ENCODE measurements at places on chromosomes 6 and 20.

GRCh38 chr6:103516336-103516735, 1343.4 kb downstream of the HACE1 start:
- no peak for DNase-seq

GRCh38 chr20:62702895-62703852, 5.5 kb upstream of the NTSR1 start:
- no peak for DNase-seq

GRCh38 chr20:5159928-5160327, 33.1 kb downstream of the CDS2 start:
- DNase-seq = no peak

DNA sequence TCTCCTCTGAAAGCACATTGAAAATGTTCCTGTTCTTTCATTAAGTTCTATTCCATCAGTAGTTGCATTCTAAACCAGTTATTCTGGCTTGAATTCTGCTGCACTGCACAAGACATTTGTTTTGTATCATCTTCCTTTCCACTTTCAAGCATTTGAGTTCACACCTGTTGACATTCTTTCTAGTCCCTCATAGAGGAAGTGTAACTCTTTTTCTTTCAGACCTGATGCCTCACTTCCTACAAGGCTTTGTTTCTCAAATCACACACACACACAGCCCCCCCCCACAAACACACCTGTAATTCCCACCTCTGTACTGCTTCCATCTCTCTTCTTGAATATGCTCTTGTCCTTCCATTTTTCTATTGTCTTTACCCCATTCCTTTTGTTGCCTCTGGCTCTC, 50.9 kb downstream of the CCN2 start:
- DNase-seq = no peak

GRCh38 chr6:104896914-104897313, 37.2 kb upstream of the HACE1 start:
- no peak for DNase-seq

DNA sequence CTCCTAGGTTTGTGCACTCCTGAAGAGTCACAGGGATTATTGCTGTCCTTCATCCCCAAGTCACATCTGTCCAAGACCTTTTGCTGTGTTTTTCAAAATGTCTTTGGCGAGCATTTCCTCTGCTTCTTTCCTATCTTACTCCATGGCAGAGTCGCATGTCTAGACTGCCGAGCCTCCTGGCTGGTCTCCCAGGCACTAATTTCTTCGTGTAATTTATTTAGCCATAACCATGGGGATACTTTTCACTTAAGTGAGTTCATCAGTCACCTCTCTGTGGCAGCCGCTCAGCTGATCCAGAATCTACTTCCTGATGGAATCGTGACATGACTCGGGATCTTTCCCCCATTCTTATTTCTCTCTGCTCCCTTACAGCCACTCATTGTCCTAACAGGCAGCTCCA, 25.8 kb downstream of the ADGRF5 start:
- DNase-seq = no peak

GRCh38 chr6:79614326-79615305, 16.5 kb upstream of the SH3BGRL2 start:
- DNase-seq = no peak

- DNase-seq = no peak
These were observed 21.3 kb upstream of the TMEM14A start for GRCh38 chr6:52649536-52650160.

GRCh38 chr20:43541214-43541613, 17.6 kb upstream of the SGK2 start:
- DNase-seq = no peak

DNA sequence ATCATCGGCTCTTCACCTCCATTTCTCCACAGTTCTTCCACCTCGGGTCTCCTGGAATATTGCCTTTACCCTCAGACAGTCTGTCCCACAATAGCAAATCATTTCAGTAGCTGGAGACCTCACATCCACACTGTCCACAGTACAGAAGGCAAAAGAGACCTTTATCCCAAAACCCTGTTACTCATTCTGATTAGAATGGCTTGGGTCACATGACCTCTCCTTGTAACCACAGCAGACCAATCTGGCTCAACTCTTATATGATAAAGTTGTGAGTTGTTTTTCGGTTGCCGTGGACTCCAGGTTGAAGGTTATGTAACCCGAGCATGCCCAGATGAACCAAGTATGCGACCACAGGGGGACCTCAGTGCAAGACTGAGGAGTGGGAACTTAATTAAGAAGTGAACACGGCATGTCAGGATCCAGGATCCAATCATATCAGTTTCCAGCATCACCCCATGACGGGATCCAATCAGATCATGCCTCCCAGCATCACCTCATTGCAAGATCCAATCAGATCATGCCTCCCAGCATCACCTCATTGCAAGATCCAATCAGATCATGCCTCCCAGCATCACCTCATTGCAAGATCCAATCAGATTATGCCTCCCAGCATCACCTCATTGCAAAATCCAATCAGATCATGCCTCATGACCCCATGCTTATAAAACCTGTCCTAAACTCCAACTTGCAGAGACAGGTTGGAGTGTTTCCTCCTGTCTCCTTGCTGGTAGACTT, 68.7 kb downstream of the LY86 start:
- no peak for DNase-seq

- DNase-seq = no peak
These were observed 174.0 kb upstream of the TSHZ2 start for GRCh38 chr20:52798124-52798523.

- no peak for DNase-seq
These were observed 14.6 kb downstream of the TJAP1 start for GRCh38 chr6:43491750-43492661.

GRCh38 chr20:19633985-19634384, 124.1 kb upstream of the RIN2 start:
- no peak for DNase-seq

DNA sequence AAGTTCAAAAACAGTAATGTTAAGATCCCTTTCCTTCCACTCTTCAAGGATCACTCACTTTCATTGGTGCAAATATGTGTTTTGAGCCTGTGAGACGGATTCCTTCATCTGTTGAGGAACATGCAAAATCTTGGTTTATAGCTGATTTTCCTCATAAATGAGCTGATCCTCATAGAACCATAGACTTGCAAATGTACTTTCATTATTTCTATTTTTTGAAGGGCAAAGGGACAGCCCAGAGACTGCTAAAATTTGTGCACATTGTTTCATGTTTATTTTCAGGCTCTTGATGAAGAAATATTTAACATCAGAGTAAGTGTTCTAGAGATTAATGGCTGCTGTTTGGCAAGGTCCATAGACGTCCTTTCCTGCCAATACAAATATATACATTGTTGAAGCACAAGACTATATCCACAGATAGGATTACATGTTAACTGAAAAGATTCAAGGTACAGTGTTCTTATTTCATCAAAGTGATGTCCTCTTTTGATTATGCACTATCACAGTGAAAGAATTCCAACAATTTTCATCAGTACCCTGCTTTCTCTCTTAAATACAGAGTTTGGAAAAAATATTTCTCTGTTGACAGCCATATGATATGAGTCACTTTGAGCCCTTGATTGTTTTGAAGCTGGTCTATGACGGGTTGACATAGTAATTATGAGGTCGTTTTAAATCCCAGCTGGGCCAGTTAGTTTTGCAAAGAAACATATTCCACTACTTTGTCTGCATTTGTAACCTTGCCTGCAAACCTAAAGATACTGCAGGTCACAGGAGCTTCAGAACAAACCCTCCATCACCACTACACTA, 95.7 kb downstream of the FILIP1 start:
- DNase-seq = no peak

- DNase-seq = peak; percentile 92
These were observed 8.6 kb downstream of the SNPH start for GRCh38 chr20:1274485-1275311.

DNA sequence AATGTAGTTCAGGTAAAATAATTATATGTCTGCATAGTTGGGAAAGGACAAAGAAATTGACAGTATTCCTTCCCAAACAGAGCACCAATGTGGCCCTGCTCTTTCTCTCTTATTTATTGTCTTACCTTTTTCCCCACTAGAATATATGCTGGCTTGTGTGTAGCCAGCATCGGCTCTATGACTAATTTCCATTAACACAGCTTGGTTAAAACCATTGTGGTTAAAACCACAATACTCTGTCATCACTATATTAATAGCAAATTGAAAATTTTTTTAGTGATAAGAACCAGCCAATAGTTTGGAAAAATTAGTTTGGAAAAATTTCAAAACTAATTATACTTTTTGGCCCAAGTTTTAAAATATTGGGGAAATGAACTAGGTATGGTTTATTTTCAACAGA, 535.1 kb downstream of the UTRN start:
- DNase-seq = no peak

All from NCI-H1436 (cell line).